ENCODE measurements at places on chromosomes 7 and 10.

DNA sequence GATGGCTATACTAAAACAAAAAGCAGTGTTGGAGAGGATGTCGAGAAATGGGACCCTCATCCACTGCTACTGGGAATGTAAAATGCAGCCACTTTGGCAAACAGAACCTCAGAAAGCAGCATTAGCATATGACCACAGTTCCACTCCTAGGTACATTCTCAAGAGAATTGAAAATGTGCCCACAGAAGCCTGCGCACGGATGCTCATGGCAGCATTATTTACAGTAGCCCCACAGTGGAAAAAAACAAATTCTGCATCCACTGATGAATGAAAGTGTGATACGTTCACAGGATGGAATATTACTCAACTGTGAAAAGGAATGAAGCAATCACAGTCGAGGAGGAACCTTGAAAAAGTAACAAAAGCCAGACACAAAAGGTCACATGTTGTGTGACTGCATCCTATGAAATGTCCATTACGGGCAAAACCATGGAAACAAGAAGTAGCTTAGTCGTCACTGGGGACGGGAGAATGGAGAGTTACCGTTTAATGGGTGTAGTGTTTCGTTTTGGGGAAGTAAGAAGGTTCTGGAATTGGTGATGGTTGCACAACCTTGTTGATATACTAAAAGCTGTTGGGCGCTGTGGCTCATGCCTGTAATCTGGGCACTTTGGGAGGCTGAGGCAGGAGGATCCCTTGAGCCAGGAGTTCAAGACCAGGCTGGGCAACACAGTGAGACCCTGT is 2.5 kb upstream of the UPK3B start:
- no peak for DNase-seq

GRCh38 chr10:78950656-78951587 is 117.8 kb upstream of the ZMIZ1 start:
- DNase-seq, result no peak

DNA sequence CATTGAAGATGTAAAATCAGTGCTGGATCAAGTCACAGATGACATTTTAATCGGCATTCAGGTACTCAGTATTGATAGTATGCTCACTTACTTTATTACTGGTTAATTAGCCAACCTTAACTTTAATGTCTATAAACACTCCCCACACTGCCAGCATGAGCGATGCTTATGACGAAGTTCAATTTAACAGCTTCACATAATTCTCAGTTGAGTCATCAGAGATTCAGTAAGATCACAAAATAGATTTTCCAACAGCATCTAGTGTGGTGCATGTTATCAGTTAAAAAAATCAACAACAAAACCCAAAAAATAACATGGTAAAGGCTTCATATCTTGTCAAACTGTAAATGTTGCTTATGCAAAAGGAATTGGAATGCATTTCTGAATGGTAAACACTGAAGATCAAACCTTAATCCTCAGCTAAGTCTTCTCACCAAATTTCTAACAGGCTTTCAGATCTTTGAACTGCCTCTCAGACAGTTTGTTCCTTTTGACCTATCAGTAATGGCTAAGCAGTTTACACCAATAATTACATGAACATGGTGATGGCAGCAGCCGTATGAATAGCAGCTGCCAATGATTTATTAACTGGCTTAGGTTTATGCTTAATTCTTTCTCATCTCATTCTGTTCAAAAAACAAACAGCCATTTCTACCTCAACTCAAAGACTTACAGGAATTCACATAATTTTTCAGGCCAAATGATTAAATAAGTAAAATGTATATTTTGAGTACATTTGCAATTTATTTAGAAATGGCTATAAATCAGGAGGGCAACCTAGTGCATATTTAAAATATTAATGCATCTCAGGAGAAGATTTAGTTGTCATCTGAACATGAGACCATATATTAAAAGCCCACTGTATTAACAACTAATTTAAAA is 98.5 kb downstream of the CABCOCO1 start:
- DNase-seq, result peak; percentile 43

DNA sequence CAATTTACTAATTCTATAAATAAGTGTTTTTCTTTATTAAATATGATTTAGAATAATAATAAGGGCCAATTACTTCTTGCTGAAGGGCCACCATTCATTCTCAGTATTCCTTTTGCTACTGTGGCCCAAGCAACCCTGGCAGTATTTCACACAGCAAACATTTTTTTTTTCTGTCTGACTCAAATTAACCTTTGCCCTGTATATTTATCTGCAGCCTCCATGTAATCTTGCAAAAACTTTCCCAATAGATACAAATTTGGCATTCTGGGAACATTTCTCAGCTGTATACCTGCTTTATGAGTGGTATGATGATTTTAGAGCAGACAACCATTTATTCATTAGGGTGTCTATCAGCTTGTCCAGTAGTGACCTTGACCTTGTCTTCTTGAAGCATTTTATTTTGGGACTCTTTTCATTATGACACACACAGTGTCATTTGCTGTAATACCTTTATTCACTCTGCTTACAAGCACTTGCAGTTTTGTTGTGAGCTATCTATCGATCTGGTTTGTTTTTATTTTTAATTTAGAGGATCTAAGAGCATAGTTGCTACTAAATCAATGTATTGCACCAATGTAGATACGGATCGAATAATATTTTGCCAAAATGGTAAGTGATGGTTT is 159.7 kb upstream of the PLXDC2 start:
- DNase-seq, result no peak

DNA sequence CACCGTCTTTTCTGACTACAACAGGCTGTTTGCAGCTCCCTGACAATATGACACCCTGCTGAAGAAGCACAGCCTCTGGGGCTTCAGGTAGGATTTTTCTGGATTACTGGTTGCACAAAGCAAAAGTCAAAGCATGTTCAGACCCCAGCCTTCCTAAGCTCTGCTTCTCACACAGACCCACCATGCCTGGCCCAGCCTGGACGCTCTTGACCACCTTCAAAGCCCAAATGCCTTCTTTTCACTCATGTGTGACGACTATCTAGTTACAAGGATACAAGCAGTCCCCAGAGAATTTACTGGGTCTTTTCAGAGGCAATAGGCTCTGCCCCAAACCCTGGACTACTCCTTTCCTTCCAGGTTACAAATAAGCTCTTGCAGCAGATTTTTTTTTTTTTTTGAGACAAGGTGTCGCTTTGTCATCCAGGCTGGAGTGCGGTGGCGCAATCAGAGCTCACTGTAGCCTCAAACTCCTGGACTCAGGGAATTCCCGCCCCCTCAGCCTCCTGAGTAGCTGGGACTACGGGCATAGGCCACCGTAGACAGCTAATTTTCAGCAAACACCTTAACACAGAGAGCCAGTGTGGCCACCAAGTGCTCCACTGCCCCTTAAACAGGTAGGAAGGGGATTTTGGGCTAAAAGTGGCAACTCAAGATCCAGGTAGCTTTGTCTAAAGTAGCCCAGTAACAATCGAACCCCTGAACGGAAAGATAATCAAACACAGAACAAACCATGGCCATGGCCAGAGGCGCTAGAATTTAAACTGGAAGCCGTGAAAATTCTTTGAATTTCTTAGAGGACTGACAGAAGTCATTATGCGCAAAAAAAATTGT is 16.2 kb downstream of the SVIL start:
- DNase-seq, result no peak

DNA sequence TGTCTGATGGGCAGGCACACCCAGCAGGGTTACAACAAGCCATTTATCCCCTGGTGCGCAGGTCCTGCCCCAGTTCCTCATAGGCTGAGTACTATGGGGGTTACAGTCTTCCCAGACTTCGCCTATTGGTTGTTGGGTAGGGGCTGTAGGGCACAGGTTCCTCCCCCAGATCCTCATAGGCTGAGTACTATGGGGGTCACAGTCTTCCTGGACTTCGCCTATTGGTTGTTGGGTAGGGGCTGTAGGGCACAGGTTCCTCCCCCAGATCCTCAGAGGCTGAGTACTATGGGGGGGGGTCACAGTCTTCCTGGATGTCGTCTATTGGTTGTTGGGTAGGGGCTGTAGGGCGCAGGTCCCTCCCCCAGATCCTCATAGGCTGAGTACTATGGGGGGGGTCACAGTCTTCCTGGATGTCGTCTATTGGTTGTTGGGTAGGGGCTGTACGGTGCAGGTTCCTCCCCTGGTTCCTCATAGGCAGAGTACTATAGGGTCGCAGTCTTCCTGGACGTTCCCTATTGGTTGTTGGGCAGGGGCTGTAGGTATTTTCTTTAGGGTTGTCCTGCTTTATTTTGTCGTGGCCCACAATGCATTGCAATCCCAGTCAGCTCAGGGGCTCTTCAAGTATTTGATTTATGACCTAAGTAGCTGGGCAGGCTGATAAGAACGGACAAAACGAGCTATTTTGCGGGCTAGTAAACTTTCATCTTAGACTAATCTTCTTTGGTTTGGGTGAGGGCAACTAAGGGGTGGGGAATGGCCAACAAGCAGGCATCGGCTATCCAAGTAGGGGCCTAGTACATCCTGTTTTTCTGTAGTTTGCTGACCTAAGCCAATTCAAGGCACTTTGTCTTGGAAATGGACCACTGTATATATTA is 3.4 kb downstream of the LRRC27 start:
- no peak for DNase-seq

GRCh38 chr7:29490094-29490607 is 73.5 kb upstream of the PRR15 start:
- no peak for DNase-seq

- DNase-seq, result no peak
These were observed 244.0 kb upstream of the ZWINT start for GRCh38 chr10:56605051-56605450.

DNA sequence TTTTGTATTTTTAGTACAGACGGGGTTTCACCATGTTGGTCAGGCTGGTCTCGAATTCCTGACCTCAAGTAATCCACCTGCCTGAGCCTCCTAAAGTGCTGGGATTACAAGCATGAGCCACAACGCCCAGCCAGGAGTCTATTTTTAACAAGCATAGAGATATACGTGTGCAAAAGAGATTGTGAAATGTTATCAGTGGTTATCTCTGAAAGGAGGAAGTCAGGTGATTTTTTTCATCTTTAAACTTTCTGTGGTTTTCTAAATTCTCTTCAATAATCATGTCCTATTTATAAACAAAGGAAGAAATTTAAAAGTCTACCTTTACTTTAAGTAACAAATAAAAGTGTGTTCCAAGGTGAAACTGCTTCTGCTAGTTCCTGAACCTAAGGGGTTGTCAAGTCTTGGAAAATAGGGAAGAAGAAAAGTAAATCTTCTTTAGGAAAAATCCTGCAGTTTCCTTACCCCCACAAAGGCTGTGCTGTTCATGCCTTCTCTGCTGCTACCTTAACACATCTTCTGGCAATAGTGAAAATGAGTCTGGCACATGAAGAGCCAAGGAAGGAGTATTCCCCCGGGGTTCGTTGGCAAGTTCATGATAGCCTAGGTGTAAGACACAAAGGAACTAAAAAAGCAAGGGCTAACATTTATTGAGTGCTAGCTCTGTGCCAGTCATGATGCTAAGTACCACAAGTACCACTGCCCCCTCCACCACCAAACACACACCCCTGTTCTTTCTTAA is 51.1 kb downstream of the CYP26A1 start:
- DNase-seq, result no peak

DNA sequence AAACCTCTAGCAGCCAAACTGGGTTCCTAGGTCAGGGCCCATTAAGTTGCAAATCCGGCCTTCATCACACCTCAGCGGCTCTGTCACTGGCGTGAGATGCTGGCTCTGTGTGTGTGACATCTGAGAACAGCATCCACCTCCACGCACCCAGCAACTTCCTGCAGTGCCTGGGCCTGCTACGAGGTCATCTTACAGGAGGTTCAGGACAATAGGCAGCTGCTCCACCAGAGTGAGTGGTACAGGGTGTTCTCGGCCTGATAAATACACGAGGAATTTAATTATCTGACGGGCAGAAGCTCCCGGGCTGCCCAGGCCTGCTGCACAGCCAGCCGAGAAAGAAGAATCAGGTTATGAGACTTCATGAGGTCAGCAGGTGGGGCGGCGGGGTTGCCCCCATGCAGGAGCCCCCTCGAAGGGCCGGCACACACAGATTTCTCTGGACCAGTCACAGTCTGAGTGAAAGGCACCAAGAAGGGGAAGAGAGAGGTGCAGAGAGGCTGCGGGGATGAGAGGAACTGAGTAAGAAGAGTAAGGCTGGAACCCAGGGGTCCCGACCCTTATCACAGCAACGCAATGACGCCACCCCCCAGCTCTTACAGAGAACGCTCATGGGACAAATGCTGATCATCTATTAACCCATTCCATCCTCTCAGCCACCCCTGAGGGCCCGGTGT is 49.3 kb downstream of the CALML3 start:
- DNase-seq, result no peak

- no peak for DNase-seq
These were observed 156.5 kb downstream of the CSTF2T start for GRCh38 chr10:51542853-51543252.

- no peak for DNase-seq
These were observed 49.4 kb downstream of the CPEB3 start for GRCh38 chr10:92241501-92241900.

DNA sequence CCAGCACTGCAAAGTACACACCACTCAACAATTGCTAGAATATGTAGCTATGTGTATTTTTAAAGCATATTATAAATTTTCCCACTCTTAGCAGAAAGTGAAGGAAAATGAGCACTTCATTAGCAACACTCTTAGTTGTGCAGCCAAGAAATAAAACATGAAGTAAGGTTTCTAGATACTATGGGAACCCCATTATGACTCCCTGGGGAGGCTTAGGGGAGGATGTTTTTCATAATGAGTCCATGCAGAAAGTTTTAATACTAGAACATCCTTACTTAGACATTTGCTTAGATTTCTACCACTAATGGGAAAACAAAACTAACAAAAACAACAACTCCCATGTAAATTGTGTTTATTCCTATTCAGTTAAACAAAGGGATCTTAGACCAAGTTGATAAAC is 148.4 kb upstream of the HDAC9 start:
- DNase-seq, result no peak

DNA sequence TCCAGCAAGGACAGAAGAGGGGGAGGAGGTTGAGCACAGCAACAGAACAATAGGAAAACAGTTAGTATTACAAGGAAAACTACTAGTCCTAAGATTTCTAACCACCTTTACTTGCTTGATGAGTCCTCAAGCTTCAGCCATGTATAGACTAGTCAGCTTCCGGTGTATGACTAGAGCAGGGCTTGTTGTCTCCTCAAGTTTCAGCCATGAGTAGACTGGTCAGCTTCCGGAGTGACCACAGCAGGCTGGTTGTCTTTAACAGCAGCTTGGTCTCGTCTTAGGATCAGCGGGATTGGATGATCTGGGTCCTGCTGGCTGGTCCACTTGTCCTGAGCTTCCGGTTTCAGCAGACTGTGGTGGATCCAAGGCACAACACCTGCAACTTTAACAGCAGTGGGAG is 10.6 kb upstream of the ZNF239 start:
- DNase-seq, result no peak
